Type B pancreatic cell (in vitro differentiated cells): ENCODE measurements at places on chromosomes 2 and 18. TPM values are rescaled to one million over a fixed set of nuclear protein-coding genes. Genes with fewer than 3 reads are reported as not detected.
A peak's percentile ranks its signal among the peaks of the same experiment; 100 is the strongest.

- DNase-seq, result no peak
Measured at GRCh38 chr2:31944828-31945571, 65.8 kb downstream of the MEMO1 start.

GRCh38 chr2:75390169-75390568 is 170.6 kb downstream of the EVA1A start:
- no peak for DNase-seq

DNA sequence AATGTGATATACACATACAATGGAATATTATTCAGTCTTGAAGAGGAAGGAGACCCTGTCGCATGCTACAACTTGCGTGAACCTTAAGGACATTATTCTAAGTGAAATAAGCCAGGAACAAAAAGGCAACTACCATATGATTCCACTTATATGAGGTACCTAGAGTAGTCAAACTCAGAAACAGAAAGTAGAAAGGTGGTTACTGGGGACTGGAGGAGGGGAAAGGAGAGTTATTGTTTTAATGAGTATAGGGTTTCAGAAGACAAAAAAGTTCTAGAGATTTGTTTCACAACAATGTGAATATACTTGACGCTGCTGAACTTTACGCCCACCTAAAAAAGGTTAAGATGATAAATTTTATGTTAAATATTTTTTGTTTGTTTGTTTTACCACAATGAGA is 47.0 kb downstream of the CXCR4 start:
- DNase-seq, result no peak

Gene KLHL30
- total RNA-seq, result 0.07 TPM in 1 of 2 replicates, not detected in the other

- no peak for DNase-seq
Measured at GRCh38 chr2:113058998-113059960, at the start of gene IL36RN. Gene IL36RN, plus strand, starts transcription at chr2:113059198. Its CDS starts 241 bp downstream, at chr2:113059439.

DNA sequence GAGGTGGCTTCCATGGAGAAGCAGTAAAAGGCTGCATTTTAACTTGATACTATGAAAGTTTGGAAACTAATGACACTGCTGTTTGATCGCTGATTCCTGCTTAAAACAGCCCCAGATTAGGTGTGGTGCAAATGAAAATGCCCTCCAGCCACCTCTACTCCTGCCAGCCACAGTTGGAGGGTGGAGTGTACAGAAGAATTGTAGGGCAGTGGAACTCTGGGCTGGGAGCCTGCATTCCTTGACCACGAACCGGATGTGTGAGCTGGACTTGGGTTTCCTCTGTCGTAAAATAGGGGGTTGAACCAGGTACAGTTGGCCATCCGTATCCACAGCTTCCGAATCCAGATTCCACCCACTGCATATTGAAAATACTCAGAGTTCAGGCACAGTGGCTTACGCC is 84.6 kb upstream of the RFX8 start:
- no peak for DNase-seq

Gene IL36G
- total RNA-seq, result not detected in 2 replicates

- no peak for DNase-seq
Measured at GRCh38 chr2:158228943-158229508, 127.3 kb downstream of the UPP2 start.

DNA sequence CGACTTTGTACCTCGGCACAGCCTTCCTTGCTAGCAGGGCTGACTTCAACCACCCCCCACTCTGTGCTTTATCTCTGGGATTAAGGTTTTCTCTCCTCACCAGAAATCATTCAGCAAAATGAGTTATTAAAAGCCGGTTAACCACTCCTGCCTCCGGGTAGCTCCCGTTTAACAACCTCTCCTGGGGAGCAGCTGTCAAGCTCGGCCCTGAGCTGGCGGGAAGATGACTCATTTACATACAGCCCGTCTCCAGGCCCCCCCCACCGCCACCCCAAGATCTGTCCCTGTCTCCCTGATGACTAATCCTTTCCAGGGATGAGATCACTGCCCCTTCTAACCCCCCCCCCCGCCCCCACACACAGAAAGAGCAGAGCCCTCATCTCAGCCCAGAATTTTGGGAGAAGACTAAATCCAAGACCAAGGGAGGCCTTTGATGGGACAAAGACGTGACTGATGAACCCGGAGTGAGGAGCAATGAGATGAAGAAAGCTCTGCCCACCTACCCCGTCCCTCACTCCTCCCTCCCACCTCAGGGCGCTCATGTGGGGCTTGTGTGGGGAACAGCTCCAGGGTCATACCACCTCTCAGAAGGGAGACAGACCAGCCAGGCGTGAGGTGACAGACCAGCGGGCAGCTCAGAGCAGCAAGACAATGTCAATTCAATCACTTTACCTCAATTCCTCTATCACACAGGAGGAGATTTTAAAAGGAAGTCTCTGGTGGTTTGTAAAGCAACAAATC is 131.4 kb downstream of the MSH2 start:
- DNase-seq, result no peak

Gene MYO1B
- 46.7 and 67.7 TPM in 2 replicates for total RNA-seq

- DNase-seq, result no peak
Measured at GRCh38 chr2:186382932-186383331, 103.1 kb upstream of the ZC3H15 start.

GRCh38 chr2:231379266-231380215 is 16.0 kb upstream of the B3GNT7 start:
- DNase-seq, result no peak

DNA sequence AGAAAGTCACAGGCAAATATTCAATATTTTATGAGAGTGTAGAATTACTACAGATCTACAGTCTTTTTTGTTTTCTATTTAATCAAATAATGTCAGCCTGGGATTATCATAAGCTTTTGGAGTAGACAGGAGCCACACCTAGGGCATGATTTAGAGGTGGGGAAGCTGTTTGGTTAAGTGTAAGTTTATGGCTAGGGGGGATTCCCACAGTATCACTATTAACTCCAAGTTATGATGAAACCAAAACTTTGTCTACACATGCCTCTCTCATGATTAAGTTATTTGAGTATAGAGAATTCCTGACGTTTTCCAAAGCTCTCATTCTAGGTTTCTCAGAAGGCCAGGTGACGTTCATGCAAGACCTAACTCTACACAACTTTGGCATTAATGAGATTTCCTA is 2.1 kb downstream of the SERPINB10 start:
- DNase-seq, result no peak

GRCh38 chr18:45068400-45069094 is 387.9 kb downstream of the SETBP1 start:
- no peak for DNase-seq

DNA sequence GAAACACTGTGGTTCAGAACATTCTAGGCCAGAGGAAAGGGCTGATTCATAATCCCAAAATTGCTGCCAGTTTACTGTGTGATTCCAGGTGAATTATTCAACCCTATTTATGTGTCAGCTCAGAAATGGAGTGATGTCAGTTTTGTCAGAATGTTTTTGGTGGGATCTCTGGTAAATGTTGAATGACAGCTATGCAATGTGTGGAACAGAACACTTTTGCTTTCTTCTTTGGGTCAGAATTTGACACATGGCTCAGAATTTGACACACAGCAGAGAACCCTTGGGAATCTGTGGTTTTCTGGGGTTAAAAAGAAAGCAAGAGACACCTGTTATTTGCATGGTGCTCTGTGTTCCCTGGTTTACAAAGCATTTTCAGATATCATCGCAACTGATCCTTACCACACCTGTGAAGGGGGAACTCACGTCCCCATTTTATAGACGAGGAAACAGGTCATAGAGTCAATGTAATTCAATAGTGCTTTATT is 1.6 kb upstream of the MTA3 start:
- no peak for DNase-seq

- DNase-seq, result no peak
Measured at GRCh38 chr2:200702646-200703118, 109.0 kb upstream of the BZW1 start.

- DNase-seq, result no peak
Measured at GRCh38 chr18:58017267-58017666, 26.8 kb upstream of the NEDD4L start.

Gene DOK6
- 5.4 and 7.3 TPM in 2 replicates for total RNA-seq

Gene FZD7
- 50.0 and 68.6 TPM in 2 replicates for total RNA-seq

DNA sequence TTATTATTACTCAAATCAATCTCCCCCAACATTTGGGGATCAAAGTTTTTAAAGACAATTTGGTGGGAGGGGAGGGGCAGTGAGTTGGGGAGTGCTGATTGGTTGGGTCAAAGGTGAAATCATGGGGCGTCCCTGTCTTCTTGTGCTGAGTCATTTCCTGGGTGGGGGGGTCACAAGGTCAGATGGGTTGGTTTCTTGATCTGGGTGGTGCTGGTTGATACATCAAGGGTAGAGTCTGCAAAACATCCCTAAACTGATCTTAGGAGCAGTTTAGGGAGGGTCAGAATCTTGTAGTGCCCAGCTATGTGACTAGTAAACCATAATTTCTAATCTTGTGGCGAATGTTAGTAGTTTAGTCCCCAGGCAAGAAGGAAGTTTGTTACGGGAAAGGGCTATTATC is 67.4 kb downstream of the MOGAT1 start:
- no peak for DNase-seq

DNA sequence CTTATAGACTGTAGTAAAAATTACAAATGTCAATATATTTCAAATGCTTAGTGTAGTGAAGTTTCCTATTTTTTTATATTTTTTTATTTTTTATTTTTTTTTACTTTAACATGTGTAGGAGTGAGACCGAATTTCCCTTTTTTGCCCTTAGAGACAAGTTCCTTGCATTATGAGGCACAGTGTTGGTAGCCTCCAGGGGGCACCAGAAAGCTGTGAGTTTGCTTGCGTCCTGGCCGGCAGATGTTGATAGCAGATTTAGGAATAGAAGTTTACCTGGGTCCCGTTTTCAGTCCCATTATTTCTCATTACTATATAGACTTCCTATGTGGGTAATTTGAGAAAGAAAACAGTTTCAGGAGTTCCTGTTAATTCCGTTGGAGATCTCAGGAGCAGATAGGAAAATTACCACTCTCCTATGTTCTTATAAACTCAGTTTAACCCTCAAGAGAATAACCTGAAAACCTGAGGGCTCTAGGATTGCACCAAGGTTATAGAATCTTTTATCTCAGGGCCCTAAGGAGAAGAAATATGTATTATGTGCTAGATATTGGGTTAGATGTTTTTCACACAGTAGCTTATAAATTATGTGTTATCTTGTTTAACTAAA is 157.5 kb upstream of the SESTD1 start:
- no peak for DNase-seq

Gene SLC4A3
- total RNA-seq, result 8.0 and 15.8 TPM in 2 replicates

DNA sequence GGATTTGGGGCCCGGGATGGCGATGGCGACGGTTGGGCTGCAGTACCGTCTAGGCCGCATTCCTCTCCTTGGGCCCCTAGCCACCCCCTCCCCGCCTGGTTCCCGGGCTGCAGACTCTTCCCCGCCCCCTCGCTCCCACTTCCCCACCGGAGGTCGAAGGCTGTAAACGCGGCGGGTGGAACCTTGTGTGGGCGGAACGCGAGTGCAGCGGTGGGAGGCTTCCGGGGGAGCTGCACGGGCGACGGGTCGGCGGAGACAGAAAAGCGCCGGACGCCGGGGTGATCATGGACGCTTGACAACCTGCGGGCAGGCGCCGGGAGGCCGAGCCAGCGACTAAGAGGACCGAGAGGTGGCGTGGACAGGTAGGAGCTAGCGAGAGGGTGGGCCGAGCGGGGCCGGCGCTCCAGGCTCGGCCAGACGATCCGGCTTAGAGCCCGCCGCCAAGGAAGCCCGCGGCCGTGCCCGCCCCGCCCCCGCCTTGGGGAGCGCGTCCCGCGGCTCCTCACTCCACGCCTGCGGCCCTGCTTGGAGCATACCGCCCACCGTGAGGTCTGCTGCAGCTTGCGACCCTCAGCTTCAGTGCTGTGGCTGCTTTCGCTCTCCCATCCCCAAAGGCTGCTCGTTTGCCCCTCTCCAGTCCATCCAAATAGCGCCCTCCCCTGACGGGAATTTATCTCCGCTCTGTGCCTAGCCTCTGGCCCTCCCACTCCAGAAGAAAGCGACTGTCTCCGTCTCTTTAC is at the start of gene COPS7B:
COPS7B (plus strand) TSS at position 269 of the 740 bp plus-strand sequence. CDS start 2,126 bp downstream, outside the sequence.
- peak; percentile 90 for DNase-seq

DNA sequence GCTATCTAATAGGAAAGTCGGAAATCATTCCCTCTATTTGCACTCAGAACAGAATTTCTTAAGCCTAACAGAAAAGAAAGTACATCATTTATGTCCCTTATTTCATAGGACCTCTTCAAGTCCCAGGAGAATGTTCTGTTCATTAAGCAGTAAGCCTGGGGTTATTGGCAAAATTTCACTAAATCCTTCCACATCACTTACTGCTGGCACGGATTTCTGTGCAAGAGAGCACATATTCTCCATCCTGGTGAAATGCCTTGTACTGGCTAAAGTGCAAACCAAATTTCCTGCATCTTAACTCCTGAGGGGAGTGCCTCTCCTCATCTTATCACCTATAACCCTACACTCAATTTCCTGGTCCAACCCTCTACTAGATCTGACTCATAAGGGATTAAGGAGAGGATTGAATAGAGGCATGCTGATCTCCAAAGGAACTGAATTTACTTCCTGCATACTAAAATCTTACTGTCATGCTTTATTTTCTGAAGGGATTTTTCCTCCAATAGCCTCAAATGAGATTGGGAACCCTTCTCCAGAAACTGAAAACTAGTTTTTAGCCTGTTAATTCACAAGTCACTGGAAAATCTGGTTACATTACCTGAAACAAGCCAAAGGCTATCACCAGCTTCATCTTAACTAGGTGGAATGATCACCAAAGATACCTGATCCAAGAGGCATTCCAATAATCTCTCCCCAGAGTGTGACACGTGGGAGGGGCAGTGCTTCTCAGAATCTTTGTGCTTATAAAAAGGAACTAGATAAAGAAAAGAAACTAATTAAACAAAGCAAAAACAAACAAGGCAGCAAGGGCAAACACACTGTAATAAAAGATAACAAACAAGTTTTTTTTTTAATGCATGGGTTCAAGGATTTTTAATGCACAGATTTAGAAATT is 311.1 kb downstream of the NR4A2 start:
- no peak for DNase-seq

DNA sequence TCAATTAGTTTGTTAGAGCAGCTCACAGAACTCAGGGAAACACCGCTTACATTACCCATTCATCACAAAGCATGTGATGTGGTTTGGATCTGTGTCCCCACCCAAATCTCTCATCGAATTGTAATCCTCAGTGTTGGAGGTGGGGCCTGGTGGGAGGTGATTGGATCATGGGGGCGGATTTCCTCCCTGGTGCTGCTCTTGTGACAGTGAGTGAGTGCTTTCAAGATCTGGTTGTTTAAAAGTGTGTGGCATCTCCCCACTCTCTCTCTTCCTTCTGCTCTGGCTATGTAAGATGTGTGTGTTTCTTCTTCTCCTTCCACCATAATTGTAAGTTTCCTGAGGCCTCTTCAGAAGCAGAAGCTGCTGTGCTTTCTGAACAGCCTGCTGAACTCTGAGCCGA is 63.5 kb upstream of the AGPS start:
- DNase-seq, result no peak

Gene RNF138
- total RNA-seq, result 21.6 and 34.9 TPM in 2 replicates
